Nephron progenitor cell (in vitro differentiated cells): ENCODE measurements at places on chromosomes 7 and 10.

DNA sequence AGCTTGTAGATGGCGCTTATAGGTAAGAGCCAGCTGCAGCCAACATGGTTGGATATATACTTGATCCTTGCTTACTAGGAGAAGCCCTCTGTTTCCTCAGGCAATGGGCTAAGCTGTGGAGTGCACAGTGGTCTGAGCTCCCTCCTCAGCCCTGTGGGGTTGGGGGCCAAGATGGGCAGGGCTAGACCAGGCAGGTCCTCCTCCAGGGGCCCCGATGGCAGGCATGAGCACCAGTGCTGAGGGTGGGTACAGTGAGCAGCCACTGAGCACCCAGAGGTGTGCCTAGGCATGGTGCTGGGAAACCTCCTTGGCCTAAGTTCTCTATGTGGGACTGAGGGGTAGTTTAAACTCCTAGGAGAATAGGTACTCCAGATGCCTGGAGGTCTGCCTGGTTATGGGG, 680.2 kb downstream of the SUGCT start:
- DNase-seq, result no peak

GRCh38 chr10:88557658-88558057, 25.5 kb downstream of the RNLS start:
- DNase-seq, result no peak

GRCh38 chr10:123577921-123578461, 88.2 kb upstream of the GPR26 start:
- DNase-seq, result no peak

DNA sequence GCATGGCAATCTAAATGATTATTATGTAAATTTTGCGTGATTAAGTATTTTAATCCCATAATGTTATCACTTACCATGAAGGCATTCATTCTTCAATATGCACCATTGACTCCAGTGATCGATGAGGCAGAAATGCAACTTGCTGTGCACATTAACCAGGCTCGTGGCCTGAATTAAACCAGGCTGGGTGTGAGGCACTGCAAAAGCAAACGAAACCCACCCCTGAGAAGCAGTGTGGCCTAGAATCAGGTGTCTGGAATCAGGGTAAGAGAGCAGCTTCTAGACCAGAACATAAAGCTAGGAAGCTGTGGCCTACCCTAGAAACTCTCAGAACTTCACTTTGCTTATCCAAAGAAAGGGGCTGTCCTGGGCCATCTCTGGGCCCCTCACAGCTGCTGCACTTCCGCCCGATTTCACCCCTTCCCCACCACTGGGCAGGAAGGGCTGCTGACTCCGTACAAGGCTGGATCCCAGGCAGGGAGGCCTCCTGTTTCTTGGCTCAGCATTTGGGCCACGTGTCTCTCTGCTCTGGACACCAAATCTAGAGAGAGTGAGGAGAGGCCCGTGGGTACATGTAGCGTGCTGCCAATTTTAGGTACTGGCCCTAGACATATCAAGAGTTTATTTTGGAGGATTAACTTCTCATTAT, 4.4 kb downstream of the PTPRE start:
- no peak for DNase-seq

- no peak for DNase-seq
Observed at GRCh38 chr10:60086421-60086820, 180.1 kb upstream of the CCDC6 start.

DNA sequence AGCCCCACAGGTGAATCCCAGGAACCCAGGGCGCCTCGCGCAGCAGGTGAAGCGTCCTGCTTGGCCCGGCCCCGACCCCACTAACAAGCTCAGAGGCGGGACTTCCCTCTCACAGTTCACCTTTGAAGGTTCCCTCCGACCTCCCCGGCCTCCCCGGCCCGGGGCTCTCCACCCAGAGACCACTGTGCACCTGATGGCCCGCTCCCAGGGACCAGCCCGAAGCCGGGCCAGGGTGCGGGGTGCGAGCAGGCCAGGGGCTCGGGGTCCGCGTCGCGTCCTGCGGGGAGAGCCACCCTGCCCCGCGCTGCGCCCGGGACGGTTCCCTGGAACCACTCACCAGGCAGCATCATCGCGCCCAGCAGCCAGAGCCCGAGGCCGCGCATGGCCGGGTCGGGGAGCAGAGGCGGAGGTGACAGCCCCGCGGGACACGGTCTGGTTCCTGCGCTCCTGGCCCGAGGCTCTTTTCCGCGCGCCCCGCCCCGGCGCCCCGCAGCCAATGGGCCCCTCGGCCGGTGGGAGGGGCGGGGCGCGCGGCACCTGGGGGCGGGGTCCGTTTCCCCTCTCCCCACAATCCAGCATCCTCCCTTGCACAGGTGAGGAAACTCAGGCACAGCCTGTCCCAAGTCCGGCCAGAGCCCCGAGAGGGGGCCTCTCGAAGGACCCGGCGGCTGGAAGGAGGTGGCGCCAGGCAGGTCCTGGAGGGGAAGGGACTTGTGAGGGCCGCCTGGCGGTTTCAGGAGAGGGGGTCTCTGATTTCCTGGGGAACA, at the start of gene ADAM8:
TSS of gene ADAM8 (minus strand) at position 434 of the 767 bp plus-strand sequence. CDS start at position 383, 51 bp downstream.
- peak; percentile 84 for DNase-seq

DNA sequence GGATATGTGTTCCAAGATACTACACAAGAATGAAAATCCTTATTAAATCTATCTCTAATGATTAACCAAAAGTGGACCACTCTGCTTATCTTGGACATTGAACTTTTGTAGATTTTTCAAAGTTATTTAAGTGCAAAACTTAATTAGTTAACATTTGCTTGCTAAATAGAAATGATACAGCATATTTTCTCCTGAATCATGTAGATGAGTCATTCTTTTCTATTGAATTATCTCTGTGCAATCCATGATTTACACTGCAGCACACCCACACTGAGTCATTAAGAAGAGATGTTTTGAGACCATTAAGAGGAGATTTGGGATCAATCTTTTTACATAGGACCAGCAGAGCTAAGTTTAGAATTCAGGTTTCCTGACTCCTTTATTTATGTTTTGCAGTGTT, 6.6 kb upstream of the ABCC2 start:
- DNase-seq, result no peak

DNA sequence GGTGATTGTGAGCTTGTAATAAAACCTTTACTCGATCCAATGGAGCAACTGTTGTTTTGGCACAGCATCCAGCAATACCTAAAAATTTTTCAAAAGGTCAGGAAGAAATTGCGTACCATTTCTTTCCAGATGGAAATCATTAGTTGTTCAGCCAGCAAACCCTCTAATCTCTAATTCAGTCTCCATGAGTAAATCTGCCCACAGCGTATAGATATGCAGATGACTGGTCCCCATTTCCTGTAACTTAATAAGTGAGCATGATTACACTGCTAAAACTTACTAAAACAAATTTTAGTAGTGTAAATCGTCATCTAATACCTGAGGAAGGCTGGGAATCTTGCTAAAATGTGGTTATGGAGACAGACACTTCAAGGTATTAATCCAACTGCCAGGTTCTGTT, 10.6 kb downstream of the SLC25A16 start:
- no peak for DNase-seq
